Anterior cingulate cortex (tissue), 58 donors: ENCODE measurements at places on chromosomes 5 and 9.

DNA sequence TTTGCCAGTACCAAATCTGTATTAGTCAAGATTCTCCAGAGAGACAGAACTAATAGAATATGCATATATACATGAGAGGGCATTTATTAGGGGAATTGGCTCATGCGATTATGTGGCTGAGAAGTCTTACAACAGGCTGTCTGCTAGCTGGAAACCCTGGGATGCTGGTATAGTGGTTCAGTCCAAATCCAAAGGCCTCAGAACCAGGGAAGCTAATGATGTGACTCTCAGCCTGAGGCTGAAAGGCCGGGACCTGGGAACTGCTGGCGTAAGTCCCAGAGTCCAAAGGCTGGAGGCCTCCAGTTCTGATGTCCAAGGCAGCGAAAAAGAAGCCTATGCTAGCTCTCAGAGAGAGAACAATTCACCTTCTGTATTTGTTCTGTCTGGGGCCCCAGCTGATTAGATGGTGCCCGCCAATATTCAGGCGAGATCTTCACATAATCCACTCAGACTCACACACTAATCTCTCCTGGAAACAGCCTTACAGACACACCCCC is 84.1 kb downstream of the KIAA1958 start:
- peak; percentile 17 for DNase-seq

DNA sequence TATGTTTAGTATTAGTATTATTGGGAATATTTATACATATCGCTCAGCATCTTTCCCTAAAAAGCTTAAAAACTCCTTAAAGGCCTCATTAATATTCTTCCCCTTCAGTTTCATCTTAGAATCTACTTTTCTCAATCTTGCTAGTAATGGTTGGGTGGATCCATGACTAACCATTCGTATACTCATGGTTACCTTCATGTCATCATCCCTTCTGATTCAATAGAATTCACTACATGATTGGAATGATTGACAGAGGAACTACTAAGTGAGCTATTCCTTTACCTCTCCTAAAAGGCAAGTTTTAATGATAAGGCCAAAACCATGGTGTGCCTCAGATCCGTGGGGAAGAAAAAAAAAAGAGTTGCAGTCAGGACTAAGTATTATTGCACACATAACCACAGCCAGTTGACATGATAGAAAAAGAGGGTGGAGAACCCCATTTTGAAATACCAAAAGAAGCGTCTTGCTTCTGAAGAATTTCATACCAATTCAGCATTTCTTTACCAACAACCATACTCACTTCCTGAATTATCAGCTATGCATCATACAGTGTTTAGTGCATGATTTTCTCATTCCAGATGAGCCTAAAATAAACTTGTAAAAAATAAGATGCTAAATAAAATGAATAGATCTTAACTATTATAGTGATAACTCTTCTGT is 624.6 kb downstream of the PDE4D start:
- no peak for DNase-seq

GRCh38 chr5:173256800-173257199 is 21.8 kb upstream of the NKX2-5 start:
- no peak for DNase-seq

DNA sequence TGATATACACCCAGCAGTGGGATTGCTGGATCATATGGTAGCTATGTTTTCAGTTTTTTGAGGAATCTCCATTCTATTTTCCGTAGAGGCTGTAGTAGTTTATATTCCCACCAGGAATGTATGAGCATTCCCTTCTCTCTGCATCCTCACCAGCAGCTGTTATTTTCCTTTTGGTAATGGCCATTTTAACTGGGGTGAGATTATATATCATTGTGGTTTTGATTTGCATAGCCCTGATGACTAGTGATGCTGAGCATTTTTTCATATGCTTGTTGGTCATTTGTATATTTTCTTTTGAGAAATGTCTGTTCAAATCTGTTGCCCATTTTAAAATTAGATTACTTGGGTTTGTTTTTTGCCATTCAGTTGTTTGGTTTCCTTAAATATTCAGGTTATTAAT is 11.2 kb upstream of the PPIC start:
- DNase-seq: no peak

DNA sequence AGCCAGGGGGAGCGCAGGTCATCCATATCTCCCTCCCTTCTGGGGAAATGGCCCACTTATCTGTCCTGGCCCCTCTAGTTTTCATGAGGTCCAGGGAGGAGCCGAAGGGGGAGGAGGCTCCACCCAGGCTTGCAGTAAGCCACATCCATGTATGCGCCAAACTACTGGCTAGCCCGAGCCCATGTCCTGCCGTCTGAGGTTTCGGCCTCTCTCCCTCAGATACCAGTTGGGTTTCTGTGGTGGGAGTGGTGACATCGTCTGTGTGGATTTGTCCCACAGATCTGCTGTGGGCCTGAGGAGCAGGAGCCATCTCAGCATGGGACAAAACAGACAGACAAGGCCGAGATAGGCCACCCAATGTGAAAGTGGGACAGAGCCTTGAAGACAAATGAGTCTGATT is 78.3 kb upstream of the ORM1 start:
- DNase-seq: no peak

GRCh38 chr5:88667496-88668201 is 215.3 kb downstream of the MEF2C start:
- DNase-seq: peak; percentile 77

DNA sequence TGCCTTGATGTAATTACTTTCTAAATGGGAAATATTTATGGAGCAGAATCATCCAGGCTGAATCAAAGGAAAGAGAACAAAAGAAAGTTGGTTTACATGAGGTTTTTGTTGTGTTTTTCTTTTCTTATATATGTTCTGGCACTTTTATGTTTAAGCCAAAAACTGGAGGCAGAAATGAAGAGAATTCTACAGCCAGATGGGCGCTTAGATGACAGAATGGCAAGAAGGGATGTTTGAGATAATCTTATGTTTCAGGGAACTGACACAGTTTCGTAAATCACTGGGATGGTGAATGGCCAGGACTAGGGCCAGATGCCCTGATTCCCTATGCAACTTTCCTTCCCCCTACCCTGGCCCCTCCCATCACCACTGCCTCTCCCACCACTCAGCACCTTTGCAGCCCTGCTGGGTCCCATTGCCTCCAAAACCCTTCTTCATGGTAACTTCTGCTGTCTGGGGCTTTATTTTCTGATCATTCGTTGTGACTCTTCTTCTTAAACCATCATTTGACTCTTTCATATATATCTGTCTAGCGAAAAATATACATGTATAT is 111.8 kb downstream of the EFNA5 start:
- DNase-seq: no peak

- DNase-seq: no peak
These were observed 63.0 kb downstream of the PUM3 start for GRCh38 chr9:2780846-2781245.

DNA sequence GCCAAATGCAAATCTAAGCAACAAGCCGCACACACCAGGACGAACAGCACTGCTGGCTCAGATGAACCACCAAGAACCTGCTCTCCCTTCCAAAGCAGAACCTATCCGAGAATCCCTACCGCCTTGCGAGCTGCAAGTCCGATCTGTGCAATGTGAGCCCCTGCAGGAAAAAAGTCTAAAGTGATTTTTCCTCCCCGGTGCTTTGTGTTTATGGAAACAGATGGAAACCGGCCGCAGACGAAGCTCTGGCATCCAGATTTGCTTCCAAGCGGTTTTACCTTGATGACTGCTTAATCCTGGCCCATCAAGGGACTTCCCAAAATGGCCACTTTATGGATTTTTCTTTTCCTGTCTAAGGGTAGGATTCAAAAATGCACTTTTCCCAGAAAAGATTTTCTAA is 112.5 kb downstream of the VAV2 start:
- no peak for DNase-seq

- DNase-seq: no peak
These were observed 4.3 kb downstream of the RAI14 start for GRCh38 chr5:34660444-34660843.

- no peak for DNase-seq
These were observed 797.3 kb upstream of the ARRDC3 start for GRCh38 chr5:92180391-92180790.

DNA sequence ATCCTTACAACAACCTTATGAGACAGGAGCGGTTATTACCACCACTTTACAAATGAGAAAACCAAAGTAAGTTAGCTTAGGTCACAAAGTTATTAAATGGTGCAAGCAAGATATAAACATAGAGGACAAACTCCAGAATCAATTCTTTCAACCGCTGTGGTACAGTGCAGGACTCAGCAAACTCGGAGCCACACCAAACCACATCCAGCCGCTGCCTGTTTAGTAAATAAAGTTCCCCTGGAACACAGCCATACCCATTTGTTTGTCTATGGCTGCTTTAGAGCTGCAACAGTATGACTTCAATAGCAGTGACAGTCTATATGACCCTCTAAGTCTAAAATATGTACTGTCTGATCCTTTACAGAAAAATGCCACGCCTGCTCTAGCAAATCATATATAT is 1567.2 kb upstream of the WWC1 start:
- no peak for DNase-seq

DNA sequence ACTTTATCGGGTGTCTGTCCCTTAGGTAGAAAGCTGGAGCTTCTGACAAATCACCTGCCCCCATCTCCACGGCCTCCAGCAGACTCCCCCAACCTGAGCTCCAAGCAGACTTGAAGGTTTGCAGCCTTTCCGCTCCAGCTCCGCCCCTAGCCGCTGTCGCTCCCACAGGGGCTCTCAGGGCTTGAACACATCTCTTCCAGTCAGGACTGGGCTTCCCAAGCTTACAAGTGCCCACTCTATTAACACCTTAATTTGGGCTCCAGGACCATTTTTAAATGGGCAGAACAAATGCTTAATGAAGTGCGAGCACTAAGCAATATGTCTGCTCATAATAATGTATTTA is 17.2 kb upstream of the SLC25A51 start:
- no peak for DNase-seq

- no peak for DNase-seq
These were observed 14.8 kb downstream of the C5orf47 start for GRCh38 chr5:174003795-174004194.

DNA sequence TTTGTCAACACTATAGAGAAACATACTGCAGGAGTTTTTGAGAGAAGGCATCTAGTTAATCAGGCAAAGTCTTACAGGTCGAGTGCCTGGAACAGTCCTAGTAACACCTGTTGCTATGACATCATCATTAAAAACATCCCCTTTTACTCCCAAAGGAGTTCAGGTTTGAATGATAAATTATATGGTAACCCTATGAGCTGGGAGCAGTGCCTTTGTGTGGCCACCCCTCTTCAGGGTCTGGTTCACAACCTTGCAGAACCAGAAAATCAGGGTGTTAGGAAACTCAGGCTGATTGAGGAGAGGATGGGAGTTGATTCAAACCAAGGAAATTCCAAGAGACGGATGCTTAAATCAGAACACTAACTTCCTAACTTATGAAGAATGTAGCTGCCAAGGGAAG is 179.1 kb upstream of the RASEF start:
- no peak for DNase-seq

- no peak for DNase-seq
These were observed 41.9 kb upstream of the SLC36A1 start for GRCh38 chr5:151405334-151406160.

- no peak for DNase-seq
These were observed 125.1 kb upstream of the PHYKPL start for GRCh38 chr5:178357678-178358077.

DNA sequence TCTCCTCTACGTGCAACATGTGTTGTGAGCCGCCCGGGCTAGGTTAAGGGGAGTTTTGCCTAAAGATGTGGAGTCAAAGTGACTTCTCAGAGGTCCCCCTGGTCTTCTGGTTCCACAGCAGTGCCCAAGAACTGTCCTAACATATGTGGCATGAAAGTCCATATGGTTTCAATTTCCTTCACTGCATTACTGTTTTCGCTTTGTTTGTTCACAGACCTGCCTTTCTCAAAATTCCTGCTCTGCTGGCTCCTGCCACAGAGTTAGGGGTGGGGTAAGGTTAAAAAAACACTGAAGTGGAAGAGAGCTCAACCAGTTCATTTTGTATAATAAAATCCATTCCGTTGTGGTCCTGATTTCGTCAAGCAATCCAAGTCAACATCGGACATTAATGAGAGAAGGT is 289.4 kb downstream of the DMAC1 start:
- DNase-seq: no peak

- no peak for DNase-seq
These were observed 5.2 kb downstream of the GFI1B start for GRCh38 chr9:132983491-132984201.

GRCh38 chr5:82754036-82754746 is 323.0 kb downstream of the TMEM167A start:
- DNase-seq: no peak

DNA sequence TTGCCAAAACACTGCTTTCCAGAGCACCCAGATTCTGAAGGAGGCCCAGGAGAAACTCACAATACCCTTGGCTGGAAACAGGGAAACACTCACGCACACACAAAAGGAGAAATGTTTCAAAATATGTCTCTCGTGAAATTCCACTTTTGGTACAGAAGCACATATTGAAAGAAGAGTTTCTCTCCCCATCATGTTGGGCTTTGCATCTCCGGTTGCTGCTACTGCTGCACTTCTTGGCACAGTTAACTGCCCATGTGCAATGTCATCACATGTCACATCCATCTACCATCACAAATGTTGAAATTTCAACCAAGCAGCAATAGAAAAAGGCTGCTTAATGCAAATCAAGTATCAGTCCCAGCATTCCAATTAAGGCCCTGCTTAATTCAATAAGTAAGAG is 72.1 kb downstream of the ABCA1 start:
- no peak for DNase-seq

- DNase-seq: no peak
These were observed 457.4 kb downstream of the CCDC171 start for GRCh38 chr9:16010221-16010620.

DNA sequence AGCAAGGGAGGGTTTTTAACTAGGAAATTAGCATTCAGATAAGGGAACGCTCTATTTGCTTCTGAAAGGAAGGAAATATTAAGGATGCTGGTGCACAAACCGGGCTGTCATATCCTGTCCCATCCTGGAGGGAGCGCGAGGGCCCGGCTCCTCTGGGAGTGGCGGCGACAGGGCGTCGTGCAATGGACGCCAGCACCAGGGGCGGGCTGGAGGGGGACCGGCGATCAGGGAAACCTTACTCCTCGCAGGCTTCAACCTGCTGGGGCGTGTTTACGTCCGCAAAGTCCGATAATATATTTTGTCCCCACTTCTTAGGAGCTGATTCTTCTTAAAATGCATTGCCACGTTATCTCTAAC is 197.1 kb upstream of the TBCA start:
- no peak for DNase-seq

- DNase-seq: no peak
These were observed 259.1 kb downstream of the MLLT3 start for GRCh38 chr9:20363233-20363632.

- DNase-seq: no peak
These were observed 134.9 kb upstream of the CDKN2B start for GRCh38 chr9:22143799-22144625.
